Spinal cord (tissue), 10 donors: ENCODE measurements at places on chromosomes 3 and 15. TPM values are rescaled to one million over a fixed set of nuclear protein-coding genes. Genes with fewer than 3 reads are reported as not detected.

Gene ST3GAL6
- 24.2 TPM for total RNA-seq

Gene CATSPER2
- 5.1 TPM for total RNA-seq

Gene SCN11A
- 1.0 TPM for total RNA-seq

Gene KLHL6
- total RNA-seq, result 2.1 TPM

Gene SPSB4
- 8.1 TPM for total RNA-seq

Gene ADAM10
- total RNA-seq, result 108 TPM

Gene XCR1
- not detected for total RNA-seq

Gene TXNRD3
- total RNA-seq, result 19.0 TPM

Gene DUOXA1
- total RNA-seq, result not detected

Gene TRH
- 7.0 TPM for total RNA-seq

Gene TRPM1
- total RNA-seq, result 0.72 TPM
